CD4-positive, alpha-beta T cell (primary cell): ENCODE measurements at places on chromosomes 11 and 22.

- no peaks in the 10 kb centered on the region for H3K27me3 ChIP-seq
- no peaks in the 10 kb centered on the region for H3K36me3 ChIP-seq
- H3K27ac ChIP-seq = no peak overlapping the region
- no peak for DNase-seq
Measured at GRCh38 chr11:34243600-34244464, 114.0 kb downstream of the ABTB2 start.

DNA sequence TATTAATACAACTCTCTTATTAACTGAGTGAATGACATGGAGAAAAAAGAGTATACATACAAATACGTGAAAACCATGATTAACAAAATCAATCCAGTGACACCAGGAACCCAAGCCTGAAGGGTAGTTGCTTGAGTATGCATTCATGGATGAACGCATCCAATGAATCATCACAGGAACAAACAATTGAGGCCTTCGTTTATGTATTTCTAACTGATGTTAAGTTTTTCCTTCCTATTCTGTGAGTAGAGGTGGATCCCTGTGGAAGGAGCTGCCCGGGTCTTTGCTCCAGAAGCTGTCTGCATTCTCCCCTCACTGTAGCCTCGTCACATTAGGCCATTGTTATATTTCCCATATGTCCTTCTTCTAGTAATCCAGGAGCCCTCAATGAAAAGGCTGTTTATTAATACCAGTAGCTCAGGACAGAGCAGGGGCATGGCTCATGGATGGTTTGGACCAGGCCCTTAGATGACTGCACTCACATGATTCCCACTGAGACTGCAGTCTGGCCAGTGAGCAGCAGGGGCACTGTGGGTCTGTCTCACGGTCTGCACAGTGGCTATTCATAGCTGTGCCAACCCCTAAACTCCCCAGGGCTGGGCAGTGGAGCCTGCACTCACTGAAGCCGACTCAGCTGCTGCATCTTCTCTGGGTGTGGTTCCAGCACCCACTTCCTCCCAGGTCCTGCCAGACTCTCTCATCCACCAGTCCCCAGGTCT, 128.1 kb upstream of the TOP3B start:
- no peak overlapping the region for H3K4me3 ChIP-seq
- H3K27ac ChIP-seq = no peak overlapping the region
- H3K4me1 ChIP-seq = peaks cover 9% of the 10 kb centered on the region
- DNase-seq = no peak
- no peaks in the 10 kb centered on the region for H3K27me3 ChIP-seq
- no peaks in the 10 kb centered on the region for H3K36me3 ChIP-seq

DNA sequence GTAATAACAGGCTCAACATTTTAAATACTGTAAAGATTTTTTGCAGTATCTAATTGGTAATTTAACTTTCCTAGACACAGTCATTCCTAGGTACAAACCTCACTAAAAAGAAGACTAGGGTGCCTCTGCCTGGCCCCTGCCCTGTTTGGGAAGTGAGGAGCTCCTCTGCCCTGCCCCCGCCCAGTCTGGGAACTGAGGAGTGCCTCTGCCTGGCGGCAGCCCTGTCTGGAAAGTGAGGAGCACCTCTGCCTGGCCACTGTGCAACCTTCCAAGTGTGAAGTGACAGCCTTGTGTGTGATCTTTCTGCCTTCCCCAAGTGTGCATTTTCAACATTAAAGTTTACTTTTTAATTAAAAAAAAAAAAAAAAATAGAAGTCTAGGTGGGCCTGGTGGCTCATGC, 4.2 kb downstream of the CHORDC1 start:
- H3K27ac ChIP-seq = no peak overlapping the region
- DNase-seq = no peak
- no peak overlapping the region for H3K4me3 ChIP-seq
- peaks cover 28% of the 10 kb centered on the region for H3K36me3 ChIP-seq
- peaks cover 23% of the 10 kb centered on the region for H3K4me1 ChIP-seq

DNA sequence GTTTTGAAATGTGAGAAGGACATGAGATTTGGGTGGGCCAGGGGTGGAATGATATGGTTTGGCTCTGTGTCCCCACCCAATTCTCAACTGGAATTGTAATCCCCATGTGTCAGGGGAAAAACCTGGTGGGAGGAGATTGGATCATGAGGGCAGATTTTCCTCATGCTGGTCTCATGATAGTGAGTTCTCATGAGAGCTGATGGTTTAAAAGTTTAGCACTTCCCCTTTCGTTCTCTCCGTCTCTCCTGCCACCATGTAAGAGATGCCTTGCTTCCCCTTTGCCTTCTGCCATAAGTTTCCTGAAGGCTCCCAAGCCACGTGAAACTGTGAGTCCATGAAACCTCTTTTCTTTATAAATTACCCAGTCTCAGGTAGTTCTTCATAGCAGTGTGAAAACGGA, 113.5 kb downstream of the FCHSD2 start:
- peaks cover 7% of the 10 kb centered on the region for H3K4me1 ChIP-seq
- no peak overlapping the region for H3K4me3 ChIP-seq
- no peaks in the 10 kb centered on the region for H3K36me3 ChIP-seq
- H3K27me3 ChIP-seq = no peaks in the 10 kb centered on the region
- no peak overlapping the region for H3K27ac ChIP-seq
- peak; percentile 61 for DNase-seq

DNA sequence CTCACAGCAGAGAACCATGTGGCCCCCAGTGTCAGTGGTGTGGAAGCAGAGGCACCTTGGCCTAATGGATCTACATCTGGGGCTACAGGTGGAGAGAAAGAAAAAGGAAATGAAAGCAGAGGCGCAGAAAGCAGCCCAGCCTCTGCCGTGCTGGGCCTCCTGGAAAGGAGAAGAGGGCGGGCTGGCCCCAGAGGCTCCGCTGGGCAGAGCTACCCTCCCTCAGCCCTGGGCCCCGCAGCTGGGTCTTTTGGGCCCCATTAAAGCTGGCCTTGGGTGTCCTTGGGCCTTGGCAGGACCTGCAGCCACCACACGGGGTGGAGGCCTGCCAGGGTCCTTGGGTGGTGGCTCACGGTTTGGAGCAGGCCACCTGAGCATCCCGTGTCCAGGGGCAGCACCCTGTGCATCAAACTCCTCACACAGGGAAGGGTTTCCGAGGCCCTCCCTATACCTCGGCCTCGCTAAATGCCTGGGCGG, 31.6 kb upstream of the GAL start:
- H3K27me3 ChIP-seq = no peaks in the 10 kb centered on the region
- DNase-seq = peak; percentile 4
- H3K4me1 ChIP-seq = no peaks in the 10 kb centered on the region
- H3K36me3 ChIP-seq = no peaks in the 10 kb centered on the region
- H3K4me3 ChIP-seq = no peak overlapping the region
- H3K27ac ChIP-seq = no peak overlapping the region

DNA sequence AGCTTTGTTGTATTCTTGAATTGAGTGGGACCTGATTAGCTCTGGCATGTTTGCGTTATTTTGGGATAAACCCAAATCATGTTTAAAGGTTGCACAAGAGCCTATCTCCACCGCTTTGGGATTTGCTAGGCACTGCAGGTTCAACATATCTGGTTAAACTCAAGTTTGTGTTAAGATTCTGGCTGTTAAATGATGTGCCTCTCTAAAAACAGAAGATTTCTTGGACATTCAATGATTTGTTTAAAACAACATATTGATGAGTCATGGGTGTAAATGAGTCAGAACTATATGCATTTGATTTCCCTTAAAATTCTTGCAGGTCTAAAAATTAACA, 67.4 kb downstream of the AMOTL1 start:
- H3K4me3 ChIP-seq = no peak overlapping the region
- H3K36me3 ChIP-seq = no peaks in the 10 kb centered on the region
- H3K27me3 ChIP-seq = no peaks in the 10 kb centered on the region
- no peaks in the 10 kb centered on the region for H3K4me1 ChIP-seq
- H3K27ac ChIP-seq = no peak overlapping the region

- no peaks in the 10 kb centered on the region for H3K36me3 ChIP-seq
- no peak overlapping the region for H3K27ac ChIP-seq
- DNase-seq = no peak
- H3K4me3 ChIP-seq = no peak overlapping the region
- H3K27me3 ChIP-seq = peaks cover 2% of the 10 kb centered on the region
Measured at GRCh38 chr11:70161043-70161625, 42.0 kb upstream of the FADD start.
